ENCODE measurements at places on chromosomes 4 and X. TPM values are rescaled to one million over a fixed set of nuclear protein-coding genes. Genes with fewer than 3 reads are reported as not detected.

DNA sequence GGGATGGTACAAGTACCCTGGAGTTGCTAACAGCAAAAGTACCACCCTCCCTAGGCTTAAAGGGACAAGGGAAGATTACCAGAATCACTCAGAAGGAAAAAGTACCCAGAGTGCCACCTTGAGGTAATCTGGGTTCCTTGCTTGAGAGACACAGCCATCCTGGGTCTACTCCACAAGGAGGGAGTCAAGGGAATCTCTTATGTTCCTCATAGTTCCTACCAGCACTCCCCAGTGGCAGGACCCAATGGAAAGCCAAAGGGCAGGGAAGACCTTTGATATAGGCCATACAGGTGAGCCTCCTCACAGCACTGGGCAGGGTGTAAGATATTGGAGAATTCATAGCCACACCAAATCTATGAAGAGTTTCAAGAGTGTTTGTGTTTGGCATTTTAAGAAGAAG lies 5.7 kb downstream of the IL2 start:
- DNase-seq, result no peak

GRCh38 chr4:107467461-107467860 lies 252.6 kb downstream of the PAPSS1 start:
- no peak for DNase-seq

DNA sequence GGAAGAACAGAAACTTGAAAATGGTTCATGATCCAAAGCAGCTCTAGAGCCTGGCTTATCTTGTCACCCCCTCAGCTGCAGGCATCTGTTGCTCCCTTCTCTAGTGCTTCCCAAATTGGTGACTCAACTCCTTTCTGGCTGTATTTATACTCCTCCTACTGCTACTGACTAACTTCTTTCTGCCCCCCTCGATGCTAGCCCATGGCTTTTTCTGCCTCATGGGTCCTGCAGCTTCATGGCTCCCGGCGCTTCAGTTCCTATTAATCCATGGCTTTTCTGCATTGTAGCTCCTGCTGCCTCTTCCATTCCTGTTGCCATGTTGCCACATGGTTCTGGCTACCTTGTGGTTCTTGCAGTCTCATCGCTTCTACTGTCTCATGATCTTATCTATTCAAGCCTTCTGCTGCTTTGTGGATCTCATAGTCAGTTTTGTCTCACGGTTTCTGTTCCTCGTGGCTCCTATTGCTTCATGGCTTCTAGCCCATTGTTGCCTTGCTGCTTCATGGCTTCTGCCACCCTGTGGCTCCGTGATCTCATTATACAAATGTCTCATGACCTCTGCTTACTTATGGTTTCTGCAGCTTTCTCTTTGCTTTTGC lies 48.1 kb downstream of the SMC1A start:
- no peak for DNase-seq

DNA sequence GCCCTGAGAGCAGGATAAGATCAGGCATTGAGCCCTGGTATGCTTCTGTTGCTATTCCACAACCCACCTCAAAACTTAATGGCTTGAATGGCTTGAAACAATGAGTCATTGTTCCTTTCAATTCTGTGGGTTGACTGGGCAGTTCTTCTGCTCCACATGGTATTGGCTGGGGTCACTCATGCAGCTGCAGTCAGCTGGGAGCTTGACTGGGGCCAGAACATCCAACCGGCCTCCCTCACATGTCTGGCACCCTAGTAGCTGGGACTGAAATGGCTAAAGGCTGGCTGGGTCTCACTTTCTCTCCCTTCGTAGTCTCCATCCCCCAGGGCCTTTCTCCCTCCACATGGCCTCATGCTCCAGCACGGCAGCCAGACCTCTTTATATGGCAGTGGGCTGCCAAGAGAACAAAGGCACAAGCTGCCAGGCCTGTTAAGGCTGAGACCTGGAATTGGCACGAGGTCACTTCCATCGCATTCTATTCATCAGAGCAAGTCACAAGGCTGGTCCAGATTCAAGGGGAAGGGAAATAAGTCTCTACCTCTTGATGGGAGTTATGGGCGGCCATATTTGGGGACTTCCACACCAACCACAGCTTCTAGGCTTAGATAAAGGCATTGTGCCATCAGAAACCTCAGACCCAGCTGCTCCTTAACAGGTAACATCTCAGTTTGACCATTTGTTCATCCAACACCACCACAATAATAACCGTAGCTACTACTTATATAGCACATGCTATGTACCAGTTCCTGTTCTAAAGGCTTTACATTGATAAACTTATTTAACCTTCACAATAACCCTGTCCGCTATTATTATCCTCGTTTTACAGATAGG lies 159.7 kb upstream of the ATP6AP2 start:
- DNase-seq, result no peak

GRCh38 chrX:19981947-19982346 lies 8.9 kb downstream of the BCLAF3 start:
- no peak for DNase-seq

Gene CCNQ
- total RNA-seq, result 29.1 TPM

Gene DAPP1
- total RNA-seq, result 8.9 TPM

Gene ACE2
- total RNA-seq, result 40.3 TPM

Gene EXOSC9
- total RNA-seq, result 35.2 TPM

Gene NXF3
- 0.64 TPM for total RNA-seq

Gene HMGB2
- 27.7 TPM for total RNA-seq
